ENCODE measurements at places on chromosomes 1 and 21.
A peak's percentile ranks its signal among the peaks of the same experiment; 100 is the strongest.

DNA sequence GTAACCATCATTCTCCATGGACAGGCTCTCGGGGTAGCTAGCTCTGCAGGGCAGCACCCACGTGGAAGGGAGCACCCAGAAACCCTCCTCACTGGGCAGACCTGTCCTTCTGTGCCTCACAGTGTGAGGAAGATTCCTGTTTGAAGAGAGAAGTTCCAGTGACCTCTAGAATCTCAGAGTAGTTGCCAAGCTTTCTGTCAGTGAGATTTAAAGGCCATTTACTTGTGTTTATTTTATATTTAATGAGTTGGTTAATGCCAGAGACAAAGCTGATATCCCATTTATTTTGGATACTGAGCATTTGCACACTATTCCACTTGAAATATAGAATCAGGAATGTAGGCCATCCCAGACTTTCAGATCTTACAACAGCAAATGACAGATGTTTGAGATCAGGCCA, 28.7 kb downstream of the MTARC1 start:
- no peak overlapping the region for H3K27ac ChIP-seq
- DNase-seq, result no peak
- H3K4me1 ChIP-seq, result no peaks in the 10 kb centered on the region
- H3K4me3 ChIP-seq, result no peak overlapping the region
- no peaks in the 10 kb centered on the region for H3K27me3 ChIP-seq
- no peaks in the 10 kb centered on the region for H3K36me3 ChIP-seq

DNA sequence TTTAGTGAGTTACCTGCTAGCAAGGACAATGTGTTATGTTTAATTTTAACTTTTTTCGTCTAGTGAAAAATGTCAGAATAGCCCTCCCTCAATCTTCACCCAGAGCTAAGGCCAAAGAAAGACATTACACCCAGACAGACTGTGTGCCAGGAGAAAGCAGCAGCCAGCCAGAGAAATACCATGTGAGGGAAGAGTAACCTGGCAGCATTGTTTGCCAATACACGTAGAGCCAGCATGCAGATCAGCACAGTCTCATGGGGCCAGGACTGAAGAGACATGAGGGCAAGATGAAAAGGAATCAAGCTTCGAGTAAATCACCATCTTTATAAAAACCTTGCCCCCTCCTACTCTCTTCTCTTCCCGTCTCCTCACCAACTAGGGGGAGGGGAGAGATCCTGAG, 88.5 kb upstream of the ADAR start:
- H3K4me1 ChIP-seq, result no peaks in the 10 kb centered on the region
- no peaks in the 10 kb centered on the region for H3K27me3 ChIP-seq
- no peak overlapping the region for H3K27ac ChIP-seq
- no peaks in the 10 kb centered on the region for H3K36me3 ChIP-seq
- no peak overlapping the region for H3K4me3 ChIP-seq

GRCh38 chr21:31580866-31581276, 78.6 kb upstream of the SOD1 start:
- H3K4me1 ChIP-seq, result peaks cover 3% of the 10 kb centered on the region
- no peaks in the 10 kb centered on the region for H3K27me3 ChIP-seq
- no peak overlapping the region for H3K4me3 ChIP-seq
- no peak for DNase-seq
- no peaks in the 10 kb centered on the region for H3K36me3 ChIP-seq

- no peak overlapping the region for H3K27ac ChIP-seq
- H3K36me3 ChIP-seq, result peaks cover 39% of the 10 kb centered on the region
- H3K27me3 ChIP-seq, result no peaks in the 10 kb centered on the region
- H3K4me1 ChIP-seq, result no peaks in the 10 kb centered on the region
These were observed 38.7 kb downstream of the PACC1 start for GRCh38 chr1:212375986-212376385.

DNA sequence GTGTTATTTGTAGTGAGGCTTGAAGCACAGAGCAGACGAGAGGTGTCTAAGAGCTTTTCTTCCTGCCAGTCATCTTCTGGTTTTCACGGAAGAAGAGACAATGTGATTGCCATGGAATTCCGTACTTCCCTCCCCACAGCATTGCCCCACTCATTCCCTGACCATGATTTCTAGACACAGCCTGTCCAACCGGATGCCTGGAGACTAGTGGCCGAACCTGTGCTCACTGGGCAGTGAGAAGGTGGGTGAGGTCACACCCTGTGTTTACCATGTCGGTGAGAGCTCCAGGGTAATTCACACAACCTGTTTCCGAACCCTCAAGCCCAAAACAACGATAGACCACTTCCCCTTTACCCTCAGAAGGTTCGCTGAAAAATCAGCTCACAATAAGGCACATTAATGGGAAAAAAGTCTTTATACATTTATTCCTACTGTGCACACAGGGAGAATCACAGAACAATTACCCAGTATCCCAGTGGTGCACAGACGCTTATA, 271.9 kb upstream of the FMN2 start:
- H3K27me3 ChIP-seq, result no peaks in the 10 kb centered on the region
- H3K4me3 ChIP-seq, result no peak overlapping the region
- no peaks in the 10 kb centered on the region for H3K36me3 ChIP-seq
- H3K4me1 ChIP-seq, result no peaks in the 10 kb centered on the region
- no peak overlapping the region for H3K27ac ChIP-seq
- no peak for DNase-seq

GRCh38 chr1:236284291-236284721, 2.5 kb upstream of the ERO1B start:
- no peak for DNase-seq
- no peak overlapping the region for H3K4me3 ChIP-seq
- no peaks in the 10 kb centered on the region for H3K27me3 ChIP-seq
- H3K36me3 ChIP-seq, result no peaks in the 10 kb centered on the region

DNA sequence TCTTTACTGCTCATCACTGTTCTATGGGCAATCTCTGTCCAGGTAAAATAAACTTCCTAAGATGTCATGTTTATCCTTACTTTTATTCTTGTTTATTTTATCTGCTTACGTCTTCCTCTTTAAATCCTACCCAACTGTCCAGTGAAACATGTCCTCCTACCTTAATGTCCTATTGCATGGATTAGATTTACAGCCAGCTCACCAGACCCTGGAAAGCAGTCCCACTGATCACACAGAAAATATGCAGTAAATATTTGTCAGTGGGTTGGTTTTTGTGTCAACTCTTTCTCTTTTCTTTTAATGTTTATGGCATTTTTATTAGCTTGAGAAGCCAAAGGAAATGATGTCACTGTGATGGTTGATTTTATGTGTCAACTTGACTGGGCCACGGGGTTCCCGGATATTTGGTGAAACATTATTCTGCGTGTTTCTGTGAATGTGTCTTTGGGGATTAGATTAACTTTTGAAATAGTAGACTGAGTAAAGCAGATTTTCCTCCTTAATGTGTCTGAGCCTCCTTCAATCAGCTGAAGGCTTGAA, 258.3 kb downstream of the SRGAP2C start:
- H3K36me3 ChIP-seq, result no peaks in the 10 kb centered on the region
- no peak for DNase-seq
- no peaks in the 10 kb centered on the region for H3K4me1 ChIP-seq
- H3K4me3 ChIP-seq, result no peak overlapping the region

DNA sequence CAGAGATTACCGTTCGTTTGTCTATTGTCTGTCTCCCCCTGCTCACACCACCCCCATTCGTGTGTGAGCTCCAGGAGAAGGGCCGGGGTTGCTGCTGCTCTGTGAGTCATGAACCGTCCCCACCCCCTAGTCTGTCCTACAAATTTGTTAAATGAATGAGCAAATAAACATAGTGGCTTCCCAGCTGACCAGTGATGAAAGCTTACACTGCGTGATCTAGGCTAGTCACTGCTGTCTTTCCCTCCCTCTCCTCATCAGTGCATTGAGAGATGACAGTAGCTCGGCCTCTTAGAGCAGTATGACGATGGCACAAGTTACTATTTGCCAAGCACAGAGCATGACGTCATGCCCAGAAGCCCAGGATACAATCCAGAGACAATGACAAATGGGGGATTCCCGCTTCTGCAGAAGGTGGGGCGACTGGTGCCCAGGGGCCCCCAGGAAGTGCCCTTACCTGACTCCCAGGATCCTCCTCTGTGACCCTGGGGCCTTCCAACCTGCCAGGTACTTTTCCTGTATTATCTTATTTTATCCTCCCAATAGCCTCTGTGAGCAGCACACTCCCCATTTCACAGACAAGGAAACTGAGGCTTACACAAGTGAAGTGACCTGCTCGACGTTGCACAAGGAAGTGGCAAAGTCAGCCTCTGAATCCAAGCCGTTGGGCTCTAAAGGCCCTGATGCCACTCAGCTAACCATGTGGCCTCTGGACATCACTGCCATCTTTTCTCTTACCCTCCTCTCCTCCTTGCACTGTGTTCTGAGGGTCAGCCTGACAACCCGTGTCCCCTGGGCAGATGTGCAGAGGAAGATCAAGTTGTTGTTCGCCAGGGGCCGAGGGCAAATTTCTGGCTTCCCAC, 8.6 kb upstream of the EPHA2 start:
- H3K27ac ChIP-seq, result no peak overlapping the region
- H3K36me3 ChIP-seq, result no peaks in the 10 kb centered on the region
- DNase-seq, result no peak
- peaks cover 38% of the 10 kb centered on the region for H3K4me1 ChIP-seq
- no peak overlapping the region for H3K4me3 ChIP-seq

GRCh38 chr21:28112511-28112910, 880.2 kb downstream of the LTN1 start:
- H3K4me1 ChIP-seq, result no peaks in the 10 kb centered on the region
- no peak overlapping the region for H3K27ac ChIP-seq
- no peaks in the 10 kb centered on the region for H3K27me3 ChIP-seq
- H3K4me3 ChIP-seq, result no peak overlapping the region
- no peak for DNase-seq

GRCh38 chr1:224245188-224245587, 62.1 kb downstream of the DEGS1 start:
- no peaks in the 10 kb centered on the region for H3K27me3 ChIP-seq
- peak overlapping the region; percentile 77 for H3K27ac ChIP-seq
- peaks cover 15% of the 10 kb centered on the region for H3K4me1 ChIP-seq
- DNase-seq, result peak; percentile 92
- no peak overlapping the region for H3K4me3 ChIP-seq

- H3K4me3 ChIP-seq, result no peak overlapping the region
- H3K4me1 ChIP-seq, result no peaks in the 10 kb centered on the region
- no peaks in the 10 kb centered on the region for H3K36me3 ChIP-seq
- H3K27ac ChIP-seq, result no peak overlapping the region
- no peaks in the 10 kb centered on the region for H3K27me3 ChIP-seq
- no peak for DNase-seq
These were observed 18.1 kb upstream of the PTPN14 start for GRCh38 chr1:214569357-214570004.

- H3K36me3 ChIP-seq, result no peaks in the 10 kb centered on the region
- DNase-seq, result no peak
- H3K4me3 ChIP-seq, result no peak overlapping the region
These were observed 28.5 kb downstream of the CNIH3 start for GRCh38 chr1:224644553-224645154.

GRCh38 chr1:163583661-163584181, 262.0 kb downstream of the NUF2 start:
- no peak for DNase-seq
- no peak overlapping the region for H3K27ac ChIP-seq
- no peak overlapping the region for H3K4me3 ChIP-seq

DNA sequence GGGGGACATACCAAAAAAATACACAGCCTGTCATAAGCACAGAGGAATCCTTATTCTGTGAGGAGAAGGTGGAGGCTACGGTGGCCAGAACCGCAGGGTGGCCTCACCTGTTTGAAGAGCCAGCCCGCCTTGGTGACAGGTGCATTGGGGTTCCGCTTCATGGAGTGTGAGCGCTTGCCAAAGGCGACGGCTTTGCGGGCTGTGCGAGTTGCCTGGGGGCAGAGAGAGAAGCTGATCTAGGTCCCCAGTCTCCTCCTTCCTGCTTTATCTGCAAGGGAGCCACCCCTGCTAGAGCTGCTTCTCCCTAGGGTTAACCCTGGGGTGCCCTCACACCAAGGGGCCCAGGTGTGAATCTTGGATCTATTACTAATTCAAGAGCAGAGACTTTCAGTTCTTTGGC, 54.3 kb upstream of the GOLT1A start:
- DNase-seq, result peak; percentile 32
- no peak overlapping the region for H3K4me3 ChIP-seq
- no peaks in the 10 kb centered on the region for H3K4me1 ChIP-seq

DNA sequence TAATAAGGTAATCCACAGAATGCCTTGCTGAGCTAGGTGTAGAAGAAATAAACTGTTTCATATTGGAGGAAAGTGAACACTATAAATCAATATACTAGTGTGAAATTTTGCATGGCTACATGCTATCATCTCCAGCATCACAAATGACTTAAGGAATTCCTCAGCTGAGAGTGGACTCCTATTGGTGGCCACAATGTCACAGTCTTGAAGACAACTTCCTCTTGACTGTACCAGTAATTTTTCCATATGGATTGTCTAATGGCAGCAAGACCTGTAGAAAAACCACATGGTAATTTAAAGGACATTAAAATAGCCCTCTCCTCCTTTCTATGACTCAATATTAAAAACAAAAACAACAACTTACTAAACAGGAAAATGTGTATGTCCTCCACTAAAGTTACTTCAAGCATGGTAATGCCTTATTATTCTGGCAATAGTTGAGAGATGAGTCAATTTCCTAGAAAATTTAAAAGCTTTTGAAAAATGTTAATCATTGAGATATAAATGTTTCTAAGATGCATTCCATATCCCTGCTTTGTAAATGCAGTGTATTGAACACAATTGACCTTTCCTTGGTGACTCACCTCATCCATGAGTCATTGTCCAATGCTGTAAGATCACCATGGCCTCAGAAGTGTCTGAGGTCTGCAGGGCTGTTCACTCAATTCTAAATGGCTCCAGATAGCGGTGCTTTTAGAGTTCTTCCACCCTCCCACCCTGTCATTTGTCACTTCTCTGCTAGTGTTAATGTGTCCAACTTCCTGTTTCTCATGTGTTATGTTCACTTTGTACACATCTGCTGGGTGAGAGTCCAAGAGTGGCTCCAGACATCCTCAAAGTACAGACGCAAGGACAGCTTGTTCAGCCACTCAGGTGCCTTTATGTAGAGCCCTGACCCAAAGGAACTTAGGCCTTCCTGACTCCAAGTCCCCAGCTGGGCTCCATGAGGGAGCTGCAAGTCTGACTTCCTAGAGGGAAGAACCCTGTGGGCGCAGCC, 32.8 kb upstream of the DNASE2B start:
- no peaks in the 10 kb centered on the region for H3K36me3 ChIP-seq
- H3K4me1 ChIP-seq, result no peaks in the 10 kb centered on the region
- no peak for DNase-seq

DNA sequence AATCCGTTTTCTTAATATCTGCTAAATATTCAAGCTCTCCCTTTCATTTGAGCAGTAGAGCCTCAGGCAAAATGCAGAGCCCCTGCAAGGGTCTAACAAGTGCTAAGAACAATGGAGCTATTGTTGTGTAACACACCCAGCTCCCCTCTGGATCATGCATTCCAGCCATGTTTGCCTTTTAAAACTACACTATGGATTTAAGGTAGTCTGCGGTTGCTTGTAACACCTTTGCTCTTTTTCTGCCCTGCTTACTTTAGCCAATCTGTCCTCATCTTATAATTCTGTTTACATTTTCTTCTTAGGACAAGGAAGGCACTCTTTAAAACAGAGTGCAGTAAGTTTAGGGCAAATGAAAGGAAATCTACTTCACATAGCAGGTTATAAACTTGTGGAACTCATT, 60.0 kb upstream of the C1orf105 start:
- H3K4me1 ChIP-seq, result peaks cover 19% of the 10 kb centered on the region
- H3K27me3 ChIP-seq, result no peaks in the 10 kb centered on the region
- no peak overlapping the region for H3K4me3 ChIP-seq
- H3K36me3 ChIP-seq, result no peaks in the 10 kb centered on the region
- no peak overlapping the region for H3K27ac ChIP-seq

- peak overlapping the region; percentile 28 for H3K27ac ChIP-seq
These were observed 3.6 kb upstream of the MAN1A2 start for GRCh38 chr1:117363571-117364048.

Measured in spleen (tissue), 13 donors.